ENCODE measurements at places on chromosomes 5 and 9.
A peak's percentile ranks its signal among the peaks of the same experiment; 100 is the strongest.

GRCh38 chr9:124437086-124437485 lies 13.2 kb upstream of the ADGRD2 start:
- no peak for ATAC-seq

- peak; percentile 92 for ATAC-seq
Measured at GRCh38 chr9:131839281-131840084, 99.6 kb upstream of the RAPGEF1 start.

DNA sequence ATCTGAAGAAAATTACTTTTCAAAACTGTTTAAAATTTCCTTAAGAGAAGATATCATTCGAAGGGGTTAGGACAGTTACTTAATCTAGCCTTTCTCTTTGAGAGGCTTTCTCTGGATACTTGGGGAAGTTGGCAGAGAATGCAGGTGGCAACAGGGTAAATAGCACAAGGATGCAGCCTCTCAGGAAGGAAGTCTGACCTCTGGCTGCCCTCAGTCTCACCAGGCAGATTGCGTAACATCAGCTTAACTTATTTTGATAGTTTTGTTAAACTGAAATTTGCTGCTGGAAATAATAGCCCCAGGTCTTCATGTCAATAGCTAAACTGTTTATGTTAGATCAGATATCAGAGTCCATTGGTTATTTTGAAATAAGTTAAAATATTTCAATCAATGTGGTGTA lies 20.4 kb downstream of the CCDC192 start:
- no peak for ATAC-seq

DNA sequence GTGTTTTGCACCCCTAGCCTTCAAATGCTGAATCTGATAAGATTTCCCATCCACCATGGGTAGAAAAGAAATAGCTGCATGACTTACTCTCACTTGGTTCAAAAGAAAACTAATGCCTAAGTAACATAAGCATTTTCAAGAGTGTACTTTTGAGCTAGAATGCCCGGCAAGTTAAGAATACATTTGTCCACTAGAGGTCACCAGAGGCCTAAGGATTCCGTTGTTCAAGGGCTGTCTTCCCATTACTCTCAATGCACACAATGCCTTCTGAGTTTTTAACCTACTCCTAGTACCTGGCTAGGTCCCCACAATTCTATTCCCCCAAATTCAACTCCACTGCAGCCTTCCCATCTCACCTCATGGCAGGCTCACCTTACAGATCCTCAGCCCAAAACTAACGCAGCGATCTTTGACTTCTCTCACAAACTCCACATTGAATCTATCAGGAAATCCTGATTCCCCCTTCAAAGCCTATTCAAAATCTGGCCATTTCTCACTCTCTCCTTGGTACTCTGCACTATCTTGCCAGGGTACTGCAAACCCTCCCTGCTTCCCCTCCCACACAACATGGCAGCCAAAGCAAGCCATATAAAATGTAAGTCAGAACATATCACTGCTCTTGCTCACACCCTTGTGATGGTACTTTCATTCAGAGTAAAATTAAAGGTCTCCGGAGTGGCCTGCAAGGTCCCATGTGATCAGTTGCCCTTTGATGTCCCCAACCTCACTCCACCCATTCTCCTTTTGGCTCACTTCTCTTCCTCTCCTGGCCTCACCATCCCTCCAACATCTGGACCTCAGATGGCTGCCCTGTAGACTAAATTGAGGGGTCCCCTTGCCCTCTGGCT lies 13.4 kb downstream of the OXCT1 start:
- ATAC-seq, result peak; percentile 76

GRCh38 chr5:77325921-77326541 lies 115.6 kb downstream of the PDE8B start:
- no peak for ATAC-seq

Data from activated T-helper 17 cell treated with anti-CD3 and anti-CD28 coated beads, Interleukin-2, amount 50 U/mL, for 72 hours (primary cell).